G401 (cell line): ENCODE measurements at places on chromosomes 3 and 15. TPM values are rescaled to one million over a fixed set of nuclear protein-coding genes. Genes with fewer than 3 reads are reported as not detected.

- no peak for DNase-seq
These were observed 6.8 kb downstream of the PEAK1 start for GRCh38 chr15:77412972-77413698.

- peak; percentile 30 for DNase-seq
These were observed 827 bp downstream of the WNT5A start for GRCh38 chr3:55486101-55486856.

The NMD3 gene
- total RNA-seq: 43.2 and 65.6 TPM in 2 replicates

The SCAMP5 gene
- 7.7 and 15.0 TPM in 2 replicates for total RNA-seq

- no peak for DNase-seq
These were observed 77.2 kb downstream of the STXBP5L start for GRCh38 chr3:120985242-120985641.

The CCR3 gene
- total RNA-seq: 1.1 and 11.5 TPM in 2 replicates

DNA sequence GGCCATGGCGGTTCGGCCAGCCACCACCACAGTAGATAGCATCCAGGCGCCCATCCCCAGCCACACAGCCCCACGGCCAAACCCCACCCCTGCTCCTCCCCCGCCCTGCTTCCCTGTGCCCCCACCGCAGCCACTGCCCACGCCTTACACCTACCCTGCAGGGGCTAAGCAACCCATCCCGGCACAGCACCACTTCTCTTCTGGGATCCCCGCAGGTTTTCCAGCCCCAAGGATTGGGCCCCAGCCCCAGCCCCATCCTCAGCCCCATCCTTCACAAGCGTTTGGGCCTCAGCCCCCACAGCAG, 29.5 kb downstream of the PTPN23 start:
- no peak for DNase-seq

DNA sequence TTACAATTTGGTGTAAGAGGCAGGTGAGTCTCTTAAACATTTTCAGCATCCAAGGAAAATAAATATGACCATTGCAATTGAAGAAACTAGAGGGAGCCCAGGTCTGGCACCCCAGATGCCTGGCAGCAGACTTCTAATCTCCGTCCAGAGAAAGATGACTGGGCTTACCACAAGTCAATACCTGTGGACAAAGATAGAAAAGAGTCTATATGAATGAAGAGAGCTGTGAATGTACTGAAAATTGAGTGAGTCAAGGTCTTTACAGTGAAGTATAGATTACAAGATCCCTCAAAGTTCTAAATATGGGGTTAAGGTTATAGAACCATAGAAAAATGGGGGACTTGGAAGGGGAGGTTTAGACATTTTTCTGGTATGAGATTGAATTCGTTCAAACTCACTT, 827.4 kb upstream of the NR2F2 start:
- no peak for DNase-seq

The FSIP1 gene
- 0.41 and 0.92 TPM in 2 replicates for total RNA-seq

The PRSS50 gene
- not detected in 2 replicates for total RNA-seq

DNA sequence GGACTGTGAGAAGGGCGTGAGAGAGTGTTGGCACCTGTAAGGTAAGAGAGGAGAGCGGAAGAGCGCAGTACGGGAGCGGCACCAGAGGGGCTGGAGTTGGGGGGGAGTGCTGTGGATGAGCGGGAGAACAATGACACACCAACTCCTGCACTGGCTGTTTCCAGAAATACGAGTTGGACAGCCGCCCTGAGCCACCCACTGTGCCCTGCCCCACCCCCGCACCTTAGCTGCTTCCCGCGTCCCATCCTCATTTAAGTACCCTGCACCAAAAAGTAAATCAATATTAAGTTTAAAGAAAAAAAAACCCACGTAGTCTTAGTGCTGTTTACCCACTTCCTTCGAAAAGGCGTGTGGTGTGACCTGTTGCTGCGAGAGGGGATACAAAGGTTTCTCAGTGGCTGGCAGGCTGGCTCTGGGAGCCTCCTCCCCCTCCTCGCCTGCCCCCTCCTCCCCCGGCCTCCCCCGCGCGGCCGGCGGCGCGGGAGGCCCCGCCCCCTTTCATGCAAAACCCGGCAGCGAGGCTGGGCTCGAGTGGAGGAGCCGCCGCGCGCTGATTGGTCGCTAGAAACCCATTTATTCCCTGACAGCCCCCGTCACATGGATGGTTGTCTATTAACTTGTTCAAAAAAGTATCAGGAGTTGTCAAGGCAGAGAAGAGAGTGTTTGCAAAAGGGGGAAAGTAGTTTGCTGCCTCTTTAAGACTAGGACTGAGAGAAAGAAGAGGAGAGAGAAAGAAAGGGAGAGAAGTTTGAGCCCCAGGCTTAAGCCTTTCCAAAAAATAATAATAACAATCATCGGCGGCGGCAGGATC, at the start of gene SOX2:
Gene SOX2, plus strand, starts transcription at position 601 of the 811 bp plus-strand sequence. CDS start 436 bp downstream, outside the sequence.
- DNase-seq: peak; percentile 42

DNA sequence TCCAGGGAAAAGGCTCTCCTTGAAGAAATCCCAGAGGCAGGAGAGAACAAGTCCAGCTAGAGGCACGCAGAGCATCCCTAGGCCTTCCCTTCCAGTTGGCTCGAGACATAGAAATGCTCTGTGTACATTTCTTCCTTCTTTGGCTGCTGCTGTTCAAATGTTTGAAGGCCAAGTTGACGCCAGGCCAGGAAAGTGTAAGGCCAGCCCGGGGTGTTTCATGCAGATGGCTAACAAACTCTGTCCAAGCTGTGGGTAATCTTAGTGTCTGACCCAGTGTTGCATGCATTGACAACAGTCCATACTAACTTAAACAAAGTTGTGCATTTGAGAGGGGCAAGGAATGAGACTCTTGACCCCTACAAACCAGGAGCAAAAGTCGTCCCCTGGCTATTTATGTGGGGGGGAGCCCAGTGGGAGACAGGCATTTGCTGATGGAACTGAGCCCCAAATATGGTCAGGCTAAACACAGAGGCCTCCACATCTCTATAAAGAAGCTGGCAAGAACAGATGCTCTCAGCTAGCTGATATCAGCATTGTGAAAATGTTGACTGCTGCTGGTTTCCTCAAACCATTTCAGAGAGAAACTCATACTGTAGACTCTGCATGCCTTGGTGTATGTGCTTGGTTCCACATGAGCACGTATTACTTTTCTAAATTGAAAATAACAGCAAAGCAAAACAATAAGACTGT, 139.5 kb downstream of the ADAMTS9 start:
- peak; percentile 8 for DNase-seq

The FEZF2 gene
- not detected in 2 replicates for total RNA-seq

DNA sequence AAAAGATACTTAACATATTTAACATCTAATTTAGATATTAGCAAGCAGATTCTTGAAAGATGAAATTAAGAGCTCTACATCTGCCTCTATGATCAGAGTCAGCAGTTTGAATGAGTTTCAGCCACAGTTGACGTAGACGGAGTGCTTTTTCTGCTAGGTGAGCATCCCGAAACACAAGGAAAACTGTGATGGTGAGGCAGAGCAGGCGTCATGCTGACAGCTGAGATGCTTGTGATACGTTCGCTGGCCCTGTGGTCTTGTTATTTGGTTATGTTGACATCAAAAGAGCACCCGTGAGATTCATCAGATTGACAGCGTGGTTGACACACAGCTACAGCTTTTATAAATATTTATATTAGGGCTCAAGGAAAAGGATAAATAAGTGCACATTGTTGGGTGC, 19.6 kb upstream of the GOLGA8B start:
- no peak for DNase-seq

The SLITRK3 gene
- not detected in 2 replicates for total RNA-seq

- no peak for DNase-seq
These were observed 61.2 kb upstream of the MCF2L2 start for GRCh38 chr3:183489455-183490210.

The PP2D1 gene
- not detected in 2 replicates for total RNA-seq

The SNTN gene
- total RNA-seq: not detected in 2 replicates

- DNase-seq: peak; percentile 93
These were observed 50.0 kb downstream of the RASGRP1 start for GRCh38 chr15:38514601-38515000.

GRCh38 chr3:187957165-187957581, 196.8 kb upstream of the LPP start:
- DNase-seq: no peak

GRCh38 chr3:184384856-184385422, 5.1 kb downstream of the CHRD start:
- DNase-seq: no peak

DNA sequence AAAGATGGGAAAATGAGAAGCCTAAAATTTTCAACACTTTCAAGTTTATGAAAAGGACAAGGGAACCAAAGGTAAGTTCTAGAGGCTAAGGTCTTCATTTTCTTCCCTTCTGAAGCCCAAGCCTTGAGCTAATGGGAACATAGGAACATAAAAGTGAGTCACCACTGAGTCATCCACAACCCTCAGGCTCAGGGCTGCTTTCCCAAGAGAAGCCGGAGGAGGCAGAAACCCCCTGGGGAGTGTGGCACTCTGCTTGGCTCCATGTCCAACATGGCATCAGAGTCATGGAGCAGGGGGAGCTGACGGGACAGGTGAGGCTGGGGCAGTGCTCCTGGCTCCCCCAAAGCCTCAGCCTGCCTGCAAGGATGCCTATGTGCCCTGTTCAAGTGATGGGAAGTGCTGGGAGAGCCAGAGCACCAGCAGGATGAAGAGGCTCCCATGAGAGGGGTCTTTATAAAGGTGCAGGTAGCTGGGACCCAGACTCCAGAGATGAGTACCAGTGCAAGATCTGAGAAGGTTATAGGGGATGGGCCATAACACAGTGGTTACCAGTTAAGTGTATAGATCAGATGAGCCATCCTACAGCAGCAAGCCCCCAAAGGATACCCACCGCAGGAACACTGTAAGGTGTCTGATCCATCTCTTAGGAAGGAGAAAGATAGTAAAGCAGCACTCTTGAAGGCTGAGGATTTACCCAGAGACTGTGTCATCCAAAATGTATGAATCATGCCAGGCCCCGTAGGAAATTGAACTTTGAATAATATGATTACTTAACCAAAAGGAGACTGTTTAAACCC, 31.8 kb upstream of the RYR3 start:
- DNase-seq: no peak

GRCh38 chr15:51620641-51621040, 1.9 kb downstream of the DMXL2 start:
- DNase-seq: peak; percentile 47

DNA sequence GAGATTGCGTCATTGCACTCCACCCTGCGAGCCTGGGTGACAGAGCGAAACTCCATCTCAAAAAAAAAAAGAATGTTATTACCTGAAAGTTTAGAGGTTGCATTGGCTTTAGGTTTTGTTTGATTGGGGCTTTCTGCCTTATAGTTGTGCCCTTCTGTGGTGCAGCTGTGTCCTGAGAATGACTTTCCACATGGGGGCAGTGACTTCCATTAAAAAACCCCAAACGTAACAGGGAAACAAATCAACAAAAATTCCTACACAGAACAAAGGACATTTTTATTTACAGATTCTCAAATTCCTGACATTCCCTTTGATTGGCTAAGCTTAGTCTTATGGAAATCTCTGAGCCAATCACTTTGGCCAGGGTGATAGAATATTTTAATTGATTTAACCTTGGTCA, 154.1 kb upstream of the GPR149 start:
- DNase-seq: peak; percentile 29

GRCh38 chr3:57169872-57170623, 4.9 kb upstream of the IL17RD start:
- peak; percentile 64 for DNase-seq

DNA sequence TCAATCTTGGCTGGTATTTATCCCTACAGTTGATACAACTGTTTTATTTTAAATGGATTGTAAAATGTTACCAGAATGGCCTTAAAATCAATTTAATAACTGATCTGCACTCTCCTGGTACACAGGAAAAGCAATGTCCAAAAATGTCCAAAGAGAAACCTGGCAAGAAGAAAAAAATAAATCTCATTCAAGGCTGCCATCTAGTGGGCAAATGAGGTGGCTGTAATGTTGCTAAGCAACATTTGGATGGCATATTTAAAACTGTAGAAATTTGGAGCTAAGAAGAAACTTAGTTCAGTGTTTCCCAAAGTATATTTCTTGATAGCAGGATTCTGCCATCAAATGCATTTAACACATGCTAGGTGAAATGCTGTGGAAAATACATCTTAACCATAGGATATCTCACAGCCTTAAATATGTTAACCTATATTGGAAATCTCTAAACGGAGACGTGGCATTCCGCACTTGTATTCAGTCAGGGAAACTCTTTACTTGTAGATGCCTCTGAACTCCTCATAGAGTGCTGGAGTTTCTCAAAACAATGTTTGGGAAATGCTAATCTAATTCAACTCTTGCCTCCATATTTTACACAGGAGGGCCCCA, 216.8 kb downstream of the ERC2 start:
- peak; percentile 85 for DNase-seq

The NDUFB4 gene
- 127 and 148 TPM in 2 replicates for total RNA-seq

GRCh38 chr15:100544338-100544841, 15.6 kb upstream of the CERS3 start:
- DNase-seq: no peak

GRCh38 chr3:24446032-24446431, 48.6 kb downstream of the THRB start:
- DNase-seq: no peak

- no peak for DNase-seq
These were observed 360.4 kb upstream of the TGFBR2 start for GRCh38 chr3:30245858-30246622.

The TTC14 gene
- 13.2 and 31.2 TPM in 2 replicates for total RNA-seq

DNA sequence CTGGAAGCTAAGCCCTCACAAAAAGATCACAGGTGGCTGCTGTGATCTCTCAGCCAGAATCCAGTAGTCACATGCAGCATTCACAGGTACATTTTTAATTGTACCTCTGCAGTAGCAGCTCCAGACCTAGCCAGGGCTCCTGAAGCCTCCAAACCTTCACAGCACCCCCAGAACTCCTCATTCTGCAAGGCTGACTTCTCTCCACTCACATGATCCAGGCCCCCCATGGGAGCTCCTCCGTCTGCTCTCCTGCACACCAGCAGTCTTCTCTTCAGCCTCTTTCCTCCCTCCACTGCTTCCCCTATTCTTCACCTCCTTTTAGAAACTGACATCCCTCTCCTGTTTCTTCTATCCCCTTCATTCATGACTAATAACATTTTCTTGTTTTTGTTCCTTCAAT, 13.2 kb upstream of the CPEB1 start:
- DNase-seq: no peak

DNA sequence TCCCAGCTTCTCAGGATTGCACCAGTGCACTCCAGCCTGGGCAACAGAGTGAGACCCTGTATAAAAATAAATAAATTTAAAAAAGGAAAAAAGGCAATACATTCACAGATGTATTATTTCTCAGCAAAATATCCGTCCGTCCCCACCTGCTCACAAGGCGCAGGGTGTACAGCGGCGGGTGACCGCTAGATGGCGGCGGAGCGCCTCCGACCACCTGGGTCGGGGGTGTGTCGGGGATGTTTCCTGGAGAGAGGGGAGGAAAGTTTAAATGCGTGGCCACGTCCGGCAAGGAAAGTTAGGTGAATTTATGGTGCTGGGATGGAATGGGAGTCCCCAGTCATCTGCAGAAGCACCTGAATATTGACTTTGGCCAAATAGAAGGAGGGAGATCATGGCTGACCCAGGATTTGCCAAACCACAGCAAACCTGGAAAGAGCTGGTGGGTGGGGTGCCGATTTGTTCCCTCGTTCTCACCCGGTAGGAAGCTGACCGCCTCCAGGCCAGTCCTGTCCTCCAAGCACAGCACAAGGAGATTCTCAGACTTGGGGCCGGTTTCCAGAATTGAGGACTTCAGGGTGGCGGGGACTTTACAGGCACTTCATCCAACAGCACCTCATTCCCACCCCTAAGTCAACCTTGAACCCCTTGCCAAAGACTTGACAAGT, 88.3 kb downstream of the TMEM266 start:
- DNase-seq: peak; percentile 50

GRCh38 chr3:24344784-24345439, 149.7 kb downstream of the THRB start:
- no peak for DNase-seq
